ENCODE measurements at places on chromosomes 2 and 18. TPM values are rescaled to one million over a fixed set of nuclear protein-coding genes. Genes with fewer than 3 reads are reported as not detected.
A peak's percentile ranks its signal among the peaks of the same experiment; 100 is the strongest.

Gene CYB5A
- total RNA-seq = 126 TPM

Gene CTAGE1
- total RNA-seq = not detected

DNA sequence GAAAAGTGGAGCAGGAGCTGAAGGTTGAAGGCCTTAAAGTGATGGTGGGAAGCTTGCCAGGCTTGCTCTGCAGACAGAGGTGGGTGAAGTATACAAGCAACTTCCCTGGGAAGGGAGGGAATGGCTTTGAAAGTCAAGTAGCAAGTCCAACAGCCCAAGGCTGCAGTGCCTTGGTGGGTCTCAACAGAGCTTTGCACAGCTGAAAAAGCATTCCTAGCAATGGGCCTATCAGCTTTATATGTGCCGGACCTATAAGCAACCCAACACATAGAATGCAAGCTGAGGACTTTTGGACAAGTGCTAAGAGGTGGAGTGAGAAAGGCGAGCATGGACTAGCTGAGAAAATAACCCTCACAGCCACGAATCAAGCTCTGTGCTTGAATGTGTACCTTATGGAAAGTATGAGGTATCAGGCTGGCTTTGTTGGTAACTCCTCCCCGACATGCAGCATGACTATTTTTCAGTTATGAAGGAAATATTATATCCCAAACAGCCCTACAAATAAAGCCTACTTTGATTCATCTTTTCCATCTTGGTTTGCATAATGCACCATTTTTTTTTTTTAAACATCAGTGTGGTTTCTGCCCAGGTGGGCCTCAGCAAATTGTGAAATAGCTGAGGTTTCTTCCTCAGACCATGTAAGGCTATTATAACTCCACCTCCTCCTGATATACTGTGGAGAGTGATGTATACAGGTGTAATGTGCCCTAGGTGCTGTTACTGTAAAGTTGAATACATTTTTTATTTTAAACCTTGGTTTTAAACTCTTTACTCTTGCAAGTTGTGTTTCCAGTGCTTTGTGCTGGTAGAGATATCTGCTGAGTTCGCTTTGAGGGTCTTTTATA, 241.4 kb upstream of the CXCR4 start:
- no peak for DNase-seq

DNA sequence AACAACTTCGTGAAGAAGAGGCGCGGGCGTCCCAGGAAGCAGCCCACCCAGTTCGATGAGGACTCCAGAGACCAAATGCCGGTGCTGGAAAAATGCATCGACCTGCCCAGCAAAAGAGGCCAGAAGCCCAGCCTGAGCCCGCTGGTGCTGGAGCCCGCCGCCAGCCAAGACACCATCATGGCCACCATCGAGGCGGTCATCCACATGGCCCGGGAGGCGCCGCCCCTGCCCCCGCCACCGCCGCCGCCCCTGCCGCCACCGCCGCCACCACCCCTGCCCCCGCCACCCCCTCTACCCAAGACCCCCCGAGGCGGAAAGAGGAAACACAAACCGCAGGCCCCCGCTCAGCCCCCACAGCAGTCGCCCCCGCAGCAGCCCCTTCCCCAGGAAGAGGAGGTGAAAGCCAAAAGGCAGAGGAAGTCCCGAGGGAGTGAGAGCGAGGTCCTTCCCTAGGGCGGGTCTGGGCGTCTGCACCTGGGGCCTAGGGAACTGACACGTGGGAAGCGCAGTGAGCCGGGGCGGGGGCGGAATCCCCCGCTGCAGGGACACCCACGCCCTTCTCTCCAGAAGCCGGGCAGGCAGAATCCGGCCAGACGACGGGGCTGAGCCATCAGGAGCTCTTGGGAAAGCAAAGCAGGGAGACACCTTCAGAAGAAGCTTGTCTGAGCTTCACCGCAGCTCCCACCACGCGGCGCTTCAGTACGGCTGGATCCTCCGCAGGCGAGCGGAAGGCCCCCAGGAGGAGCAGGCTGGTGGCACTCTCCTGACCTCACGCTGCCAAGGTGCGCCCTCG, 382.8 kb downstream of the SETBP1 start:
- DNase-seq = peak; percentile 41

- DNase-seq = no peak
Observed at GRCh38 chr2:134736167-134736880, 17.5 kb upstream of the TMEM163 start.

DNA sequence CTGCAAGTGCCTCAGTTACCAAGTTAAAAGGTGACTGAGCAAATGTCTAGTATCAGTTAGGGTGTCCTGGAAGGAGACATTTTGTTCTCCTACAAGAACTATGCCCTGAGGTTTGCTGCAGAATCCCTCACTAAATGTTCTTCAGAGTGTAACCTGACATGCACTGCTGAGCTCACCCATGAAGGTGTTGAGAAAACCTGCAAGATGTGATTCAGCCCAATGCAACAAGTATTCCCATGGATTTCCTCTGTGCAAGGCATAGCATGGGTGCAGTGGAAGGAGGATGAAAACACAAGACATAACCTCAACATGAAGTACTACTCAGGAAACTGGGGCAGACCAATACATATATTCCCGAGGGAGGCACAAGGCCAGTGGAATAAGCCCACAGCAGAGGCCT, 15.4 kb upstream of the UGT1A8 start:
- DNase-seq = no peak

- DNase-seq = no peak
Observed at GRCh38 chr2:2191110-2191707, 139.9 kb downstream of the MYT1L start.
